ENCODE measurements at places on chromosomes 6 and 20.

- DNase-seq = peak; percentile 20
Observed at GRCh38 chr6:12423832-12424231, 133.7 kb downstream of the EDN1 start.

DNA sequence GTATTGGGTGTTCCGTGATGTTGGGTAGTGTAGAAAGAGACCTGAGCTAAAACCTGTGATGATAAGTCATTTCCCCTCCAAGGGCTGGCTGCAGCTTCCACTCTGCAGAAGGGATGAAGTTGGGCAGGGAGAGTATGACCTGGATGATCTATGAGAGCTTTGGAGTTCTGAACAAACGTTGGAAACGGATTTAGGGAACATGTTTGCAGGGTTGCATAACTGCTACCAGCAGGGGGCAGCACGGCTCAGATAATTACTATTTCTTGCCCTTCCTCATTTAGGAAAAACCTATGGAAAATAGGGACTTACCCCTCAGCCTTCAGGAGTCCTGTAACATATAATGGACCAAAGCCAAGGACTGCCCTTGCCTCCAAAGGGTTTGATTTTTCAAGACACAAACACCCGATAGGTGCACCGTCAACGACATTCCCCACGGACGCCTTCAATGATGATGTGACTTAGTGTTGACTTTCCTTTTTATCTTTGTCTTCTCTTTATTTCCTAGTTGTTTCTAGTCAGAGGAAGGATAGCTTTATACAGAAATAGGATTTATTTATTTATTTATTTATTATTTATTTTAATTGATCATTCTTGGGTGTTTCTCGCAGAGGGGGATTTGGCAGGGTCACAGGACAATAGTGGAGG lies 164.9 kb upstream of the SASH1 start:
- peak; percentile 50 for DNase-seq

DNA sequence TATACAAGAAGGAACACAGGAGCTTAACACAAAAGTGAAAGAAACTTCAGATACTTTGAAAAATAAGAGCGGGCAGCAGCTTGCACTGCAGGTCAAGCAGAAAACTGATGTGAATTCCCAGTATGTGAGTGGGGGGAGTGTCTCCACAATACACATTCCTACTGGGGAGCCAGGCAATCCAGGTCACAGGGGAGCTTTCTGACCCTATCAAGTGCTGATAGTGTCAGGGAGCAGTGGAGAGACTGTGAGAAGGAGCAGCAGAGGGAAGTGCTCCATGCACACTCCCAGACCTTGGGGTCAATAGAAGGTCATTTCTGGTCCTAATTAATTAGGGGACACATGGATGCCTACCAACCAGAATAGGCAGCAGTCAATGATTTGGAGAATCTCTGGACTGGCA lies 59.4 kb downstream of the PDSS2 start:
- no peak for DNase-seq

- no peak for DNase-seq
Observed at GRCh38 chr6:14232889-14233288, 115.3 kb downstream of the CD83 start.

GRCh38 chr6:62652692-62653328 lies 366.8 kb upstream of the KHDRBS2 start:
- DNase-seq = peak; percentile 19

DNA sequence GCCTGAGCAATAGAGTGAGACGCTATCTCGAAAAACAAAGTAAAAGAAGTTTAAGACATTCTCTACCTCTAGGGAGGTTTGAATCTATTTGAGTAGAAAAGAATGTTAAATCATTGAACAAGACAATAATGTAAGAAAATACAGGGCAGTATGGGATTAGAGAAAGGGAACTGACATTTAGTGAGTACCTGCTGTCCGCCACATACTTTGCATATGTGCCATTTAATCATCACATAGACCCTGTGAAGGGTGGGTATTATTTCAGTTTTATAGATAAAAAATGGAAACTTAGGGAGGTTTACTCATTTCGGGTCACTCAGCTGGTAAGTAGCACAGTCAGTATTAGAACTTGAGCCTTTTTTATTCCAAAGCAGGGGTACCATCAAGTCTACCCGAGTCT lies 31.4 kb downstream of the STK4 start:
- DNase-seq = no peak

DNA sequence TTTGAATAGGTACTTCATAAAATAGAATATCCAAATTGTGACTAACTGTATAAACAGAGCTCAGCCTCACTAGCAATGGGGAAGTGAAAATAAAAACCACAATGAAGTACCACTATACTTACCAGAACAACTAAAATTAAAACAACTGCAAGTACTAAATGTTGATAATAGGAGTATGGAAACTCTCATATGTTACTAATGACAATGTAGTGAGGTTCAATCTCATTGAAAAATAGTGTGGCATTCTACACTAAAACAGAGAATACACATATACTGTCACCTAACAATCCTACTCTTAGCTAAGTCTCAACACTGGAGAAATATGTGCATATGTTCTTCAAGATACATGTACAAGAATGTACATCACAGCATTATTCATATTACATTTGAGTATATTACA lies 132.0 kb upstream of the CARMIL1 start:
- peak; percentile 52 for DNase-seq

GRCh38 chr20:2178318-2179232 lies 76.9 kb downstream of the STK35 start:
- peak; percentile 74 for DNase-seq

DNA sequence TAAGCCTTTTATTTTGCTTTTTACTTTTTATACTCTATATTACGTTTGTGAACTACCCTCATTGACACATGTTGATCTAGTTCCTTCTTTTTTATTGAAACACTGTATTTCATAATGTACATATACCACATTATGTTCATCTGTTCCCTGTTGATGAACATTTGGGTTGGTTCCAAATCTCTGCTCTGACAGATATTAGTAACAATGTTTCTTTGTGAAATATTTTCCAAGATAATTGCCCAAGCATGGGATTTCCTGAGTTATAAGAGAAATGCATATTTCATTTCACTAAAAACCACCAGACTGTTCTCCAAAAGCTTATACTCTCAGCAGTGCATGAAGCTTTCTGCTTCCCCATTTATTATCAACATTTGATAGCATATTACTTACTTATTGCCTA lies 44.2 kb upstream of the TNFRSF21 start:
- DNase-seq = peak; percentile 87

GRCh38 chr6:32234934-32235333 lies 11.1 kb upstream of the NOTCH4 start:
- peak; percentile 26 for DNase-seq

GRCh38 chr20:58604128-58604881 lies 46.8 kb upstream of the STX16 start:
- no peak for DNase-seq

- DNase-seq = no peak
Observed at GRCh38 chr20:47770935-47771334, 14.3 kb downstream of the SULF2 start.

DNA sequence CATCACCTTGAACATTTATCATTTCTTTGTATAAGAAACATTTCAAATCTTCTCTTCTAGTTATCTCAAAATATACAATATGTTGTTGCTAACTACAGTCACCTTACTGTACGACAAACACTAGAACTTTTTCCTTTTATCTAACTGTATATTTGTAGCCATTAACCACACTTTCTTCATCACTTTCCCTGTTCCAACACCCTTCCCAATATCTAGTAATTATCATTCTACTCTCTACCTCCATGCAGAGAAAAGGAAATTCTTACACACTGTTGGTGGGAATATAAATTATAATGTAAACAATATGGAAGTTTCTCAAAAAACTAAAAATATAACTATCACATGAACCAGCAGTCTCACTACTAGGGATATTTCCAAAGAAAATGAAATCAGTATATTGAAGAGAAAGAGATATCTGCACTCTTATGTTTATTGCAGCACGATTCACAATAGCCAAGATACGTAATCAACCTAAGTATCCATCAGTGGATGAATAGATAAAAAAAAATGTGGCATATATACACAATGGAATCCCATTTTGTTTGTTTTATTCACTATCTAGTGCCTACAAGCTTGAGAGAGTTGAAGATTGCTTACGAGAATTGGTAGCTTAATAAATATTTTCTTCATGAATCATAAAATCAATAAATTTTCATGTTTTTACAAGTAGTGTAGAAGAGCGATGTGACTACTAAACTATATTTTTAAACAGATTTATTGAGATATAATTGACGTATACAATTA lies 2.4 kb downstream of the RHAG start:
- DNase-seq = no peak

DNA sequence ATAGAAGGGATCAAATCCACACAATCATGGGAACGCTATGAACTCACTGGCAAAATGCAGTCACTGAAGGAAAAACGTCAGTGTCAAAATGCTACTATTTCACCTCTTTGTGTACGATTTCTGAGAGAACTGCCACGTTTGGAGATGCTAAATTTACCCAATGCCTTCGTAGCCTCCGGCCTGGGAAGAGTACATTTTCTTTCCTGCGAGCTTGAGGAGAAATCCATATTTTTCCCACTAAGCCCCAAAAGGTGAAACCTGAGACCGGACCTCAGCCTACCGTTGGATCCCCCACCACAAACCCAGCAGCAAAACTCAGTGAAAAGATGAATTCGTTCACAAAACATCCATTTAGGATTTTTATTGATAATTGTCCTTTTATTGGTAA lies 131.7 kb downstream of the GPX5 start:
- no peak for DNase-seq

DNA sequence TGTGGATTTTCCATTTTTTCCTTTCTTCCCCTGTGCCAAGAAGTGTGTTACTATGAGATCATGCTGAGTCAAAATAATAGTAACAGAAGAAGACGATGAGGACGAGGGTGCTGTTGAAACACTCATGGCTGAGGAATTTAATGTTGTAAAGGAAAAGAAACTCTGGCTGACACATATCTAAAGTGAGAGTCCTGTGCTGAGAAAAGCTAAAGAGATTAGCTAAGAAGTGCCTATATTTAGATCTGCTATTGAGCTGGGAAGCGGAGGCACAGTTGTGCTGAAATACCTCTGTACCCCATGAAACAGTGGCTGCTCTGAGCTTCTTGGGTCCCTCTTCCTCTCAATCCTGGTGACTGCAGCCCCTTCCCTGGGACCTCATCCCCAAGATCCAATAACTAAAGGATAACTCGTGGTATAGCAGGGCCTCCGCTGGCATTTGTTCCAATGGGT lies 1.1 kb upstream of the SYTL3 start:
- DNase-seq = no peak

GRCh38 chr6:138289739-138290138 lies 71.4 kb upstream of the PBOV1 start:
- DNase-seq = peak; percentile 19

- DNase-seq = no peak
Observed at GRCh38 chr6:3007571-3007970, 7.9 kb downstream of the NQO2 start.

GRCh38 chr20:3307725-3308124 lies 68.7 kb upstream of the SLC4A11 start:
- DNase-seq = no peak

DNA sequence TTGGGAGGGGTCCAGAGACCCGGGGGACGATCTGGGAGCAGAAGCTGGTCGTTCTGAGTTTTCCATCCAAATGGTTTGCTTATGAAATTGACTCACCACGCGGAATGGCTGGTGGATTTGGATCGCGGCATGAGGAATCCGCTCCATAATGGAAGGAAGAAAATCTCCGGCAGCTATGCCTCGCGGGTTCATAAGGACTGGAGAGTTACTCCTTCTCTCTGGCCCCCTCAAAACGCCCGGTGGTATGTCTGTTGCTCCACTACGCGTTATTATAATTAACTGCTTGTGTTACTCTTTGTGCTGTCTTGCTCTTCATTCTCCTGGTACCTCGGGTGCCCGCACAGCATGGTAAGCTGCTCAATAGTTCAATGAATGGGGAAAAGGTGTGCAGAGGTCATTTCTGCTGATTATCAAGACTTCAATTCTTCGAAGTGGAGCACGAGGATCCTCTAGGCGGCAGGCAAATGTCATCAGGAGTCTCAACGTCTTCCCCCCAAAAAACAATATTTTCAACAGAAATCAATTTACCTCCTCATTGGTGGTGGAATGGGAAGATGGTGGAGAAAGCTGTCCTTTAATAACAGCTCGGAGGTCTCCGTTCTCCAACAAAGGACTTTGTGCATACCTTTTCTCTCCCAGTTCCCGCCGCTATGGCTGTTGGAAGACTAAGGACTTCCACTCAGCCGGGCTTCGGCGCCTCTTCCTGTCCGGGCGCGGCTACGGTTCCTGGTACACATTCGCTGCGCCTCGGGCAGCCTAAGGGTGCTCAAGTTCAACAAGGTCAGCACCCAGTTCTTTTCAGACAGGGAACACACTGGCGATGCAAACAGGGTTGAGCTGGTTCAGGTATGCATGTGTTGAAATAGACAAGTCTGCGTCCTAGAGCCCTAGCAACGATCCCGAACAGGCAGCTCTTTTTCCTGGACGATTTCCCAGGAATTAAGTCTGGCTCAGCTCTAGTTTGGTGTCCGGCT lies 9.2 kb upstream of the PRSS16 start:
- peak; percentile 44 for DNase-seq

DNA sequence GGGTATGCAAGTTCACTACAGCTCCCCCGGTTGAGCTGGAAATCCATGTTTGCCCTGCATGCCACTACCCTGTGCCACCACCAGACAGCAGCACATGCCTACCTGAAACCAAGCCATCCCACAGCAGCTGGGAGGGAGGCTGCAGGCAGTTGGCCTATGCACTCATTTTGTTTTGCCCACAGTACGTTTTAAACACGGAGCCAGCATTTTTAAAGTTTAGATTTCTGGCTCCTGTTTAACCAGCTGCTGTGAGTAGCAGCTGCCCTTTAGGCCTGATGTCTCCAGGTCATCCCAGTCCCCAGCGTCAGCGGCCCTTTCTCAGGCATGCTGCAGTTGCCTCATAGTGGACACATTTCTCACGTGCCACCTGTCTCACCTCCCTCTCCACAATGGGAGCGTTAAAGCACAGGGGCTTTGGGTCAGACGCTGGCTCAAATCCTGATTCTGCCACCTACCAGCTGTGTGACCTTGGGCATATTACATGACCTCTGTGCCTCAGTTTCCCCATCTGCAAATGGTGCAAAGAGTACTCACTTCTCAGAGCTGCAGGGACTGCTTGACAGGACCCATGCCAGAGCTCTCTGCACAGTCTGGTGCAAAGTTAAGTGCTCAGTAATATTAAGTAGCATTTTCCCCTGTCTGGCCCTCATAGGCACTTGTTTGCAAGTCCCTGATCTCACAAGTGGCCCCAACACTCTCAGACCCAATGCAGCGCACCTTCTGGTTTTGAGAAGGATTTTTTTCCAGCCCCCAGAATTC lies 8.2 kb upstream of the UBE2V1 start:
- DNase-seq = peak; percentile 90
